ENCODE measurements at places on chromosomes 5 and 9.

DNA sequence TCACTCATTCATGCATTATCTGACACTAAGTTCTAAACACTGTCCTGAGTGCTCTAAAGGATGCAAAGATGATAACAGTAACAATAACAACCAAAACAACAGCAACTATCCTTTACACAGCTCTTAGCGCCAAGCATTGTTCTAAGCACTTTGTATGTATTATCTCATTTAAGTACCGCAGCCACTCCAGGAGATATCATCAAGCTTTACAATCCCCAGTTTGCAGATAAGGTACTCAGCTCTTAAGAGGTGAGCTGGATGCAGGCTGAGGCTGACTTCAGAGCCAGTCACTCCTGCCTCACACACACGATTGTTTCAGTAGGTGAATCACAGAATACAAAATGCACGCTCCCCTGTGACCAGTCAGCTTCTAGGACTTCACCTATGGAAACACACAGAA is 141.8 kb downstream of the PAX5 start:
- peak; percentile 1 for DNase-seq

- peak; percentile 97 for DNase-seq
Measured at GRCh38 chr5:152688561-152689249, 283.6 kb upstream of the NMUR2 start.

- DNase-seq: no peak
Measured at GRCh38 chr5:39970117-39970798, 545.5 kb upstream of the DAB2 start.

DNA sequence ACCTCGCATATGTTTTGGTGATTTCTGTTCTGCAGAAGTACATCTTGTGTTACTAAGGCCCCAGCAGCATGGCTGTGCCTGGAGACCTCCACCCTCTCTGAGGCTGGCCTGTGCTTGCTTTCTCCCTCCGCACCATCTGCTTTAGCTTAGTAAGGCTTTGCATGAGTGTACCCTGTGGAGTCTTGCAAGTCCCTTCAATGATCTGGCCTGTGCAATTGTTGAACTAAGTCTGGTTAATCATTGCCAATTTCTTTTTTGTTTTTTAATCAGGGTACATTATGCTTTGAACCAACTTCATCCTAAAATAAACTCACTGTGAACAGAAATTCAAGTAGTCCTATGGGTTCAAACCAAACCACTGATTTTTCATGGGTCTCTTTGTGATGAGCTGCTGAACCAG is 32.3 kb downstream of the ACOT12 start:
- DNase-seq: no peak

DNA sequence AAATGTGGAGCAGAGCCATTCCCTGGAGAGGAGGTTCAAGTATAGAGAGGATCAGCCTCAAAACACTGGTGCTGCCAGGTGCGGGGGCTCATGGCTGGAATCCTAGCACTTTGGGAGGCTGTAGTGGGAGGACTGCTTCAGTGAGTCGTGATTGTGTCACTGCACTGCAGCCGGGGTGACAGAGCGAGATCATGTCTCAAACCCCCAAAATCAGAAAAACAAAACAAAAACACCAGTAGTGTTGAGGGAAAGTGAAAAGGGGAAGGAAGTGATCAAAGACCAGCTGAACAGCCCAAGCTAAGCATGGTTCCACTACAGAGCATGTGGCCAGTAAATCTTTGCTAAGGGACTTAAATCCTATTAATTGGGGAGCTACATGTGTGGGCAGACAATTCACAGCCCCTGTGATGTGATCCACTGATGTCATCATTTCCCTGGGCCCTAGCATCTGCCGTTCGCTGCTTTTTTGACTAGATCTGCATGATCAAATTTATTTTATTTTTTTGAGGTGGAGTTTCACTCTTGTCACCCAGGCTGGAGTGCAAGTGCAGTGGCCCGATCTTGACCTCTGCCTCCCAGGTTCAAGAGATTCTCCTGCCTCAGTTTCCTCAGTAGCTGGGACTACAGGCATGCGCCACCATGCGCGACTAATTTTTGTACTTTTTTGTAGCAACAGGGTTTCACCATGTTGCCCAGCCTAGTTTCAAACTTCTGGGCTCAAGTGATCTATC is 2.7 kb upstream of the PCBD2 start:
- no peak for DNase-seq

All from kidney glomerular epithelial cell (primary cell).